ENCODE measurements at places on chromosomes 12 and 14.
A peak's percentile ranks its signal among the peaks of the same experiment; 100 is the strongest.

GRCh38 chr14:31945074-31945613 lies 132.0 kb upstream of the ARHGAP5 start:
- DNase-seq, result peak; percentile 71

DNA sequence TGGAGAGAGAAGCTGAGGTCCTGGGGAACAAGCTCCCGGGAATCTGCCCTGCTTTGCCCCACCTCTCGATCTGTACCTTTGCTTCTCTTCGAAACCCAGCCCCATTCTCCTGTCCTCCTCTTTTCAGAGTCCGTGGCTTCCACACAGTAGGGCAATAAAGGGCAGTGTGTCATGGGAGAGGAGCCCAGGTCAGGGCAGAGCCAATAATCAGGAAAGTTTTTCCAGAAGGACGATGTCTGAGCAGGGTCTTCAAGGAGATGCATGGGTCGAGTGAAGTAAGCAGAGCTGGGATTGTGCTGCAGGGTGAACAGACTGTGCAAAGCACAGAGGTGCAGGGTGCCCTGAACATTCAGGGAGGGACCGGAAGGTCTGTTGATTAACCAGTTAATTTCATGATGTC lies 22.1 kb upstream of the SERPINA4 start:
- no peak for DNase-seq

GRCh38 chr12:115667116-115667515 lies 610.4 kb downstream of the MED13L start:
- no peak for DNase-seq

DNA sequence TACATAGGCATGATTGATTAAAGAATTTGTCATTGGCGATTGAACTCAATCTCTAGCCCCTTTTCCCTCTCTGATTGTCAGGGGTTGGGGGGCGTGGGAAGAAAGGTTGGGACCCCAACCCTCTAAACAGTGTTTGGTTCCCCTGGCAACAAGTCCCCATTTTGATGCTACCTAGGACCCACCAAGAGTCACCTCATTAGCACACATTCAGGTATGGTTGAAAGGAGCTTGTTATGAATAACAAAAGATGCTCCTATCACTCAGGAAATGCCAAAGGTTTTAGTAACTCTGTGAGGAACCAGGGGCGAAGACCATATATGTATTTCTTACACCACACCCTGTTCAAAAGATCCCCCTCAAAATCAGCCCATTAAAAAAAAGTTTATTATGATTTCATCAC lies 14.3 kb downstream of the RNF212B start:
- DNase-seq, result no peak

DNA sequence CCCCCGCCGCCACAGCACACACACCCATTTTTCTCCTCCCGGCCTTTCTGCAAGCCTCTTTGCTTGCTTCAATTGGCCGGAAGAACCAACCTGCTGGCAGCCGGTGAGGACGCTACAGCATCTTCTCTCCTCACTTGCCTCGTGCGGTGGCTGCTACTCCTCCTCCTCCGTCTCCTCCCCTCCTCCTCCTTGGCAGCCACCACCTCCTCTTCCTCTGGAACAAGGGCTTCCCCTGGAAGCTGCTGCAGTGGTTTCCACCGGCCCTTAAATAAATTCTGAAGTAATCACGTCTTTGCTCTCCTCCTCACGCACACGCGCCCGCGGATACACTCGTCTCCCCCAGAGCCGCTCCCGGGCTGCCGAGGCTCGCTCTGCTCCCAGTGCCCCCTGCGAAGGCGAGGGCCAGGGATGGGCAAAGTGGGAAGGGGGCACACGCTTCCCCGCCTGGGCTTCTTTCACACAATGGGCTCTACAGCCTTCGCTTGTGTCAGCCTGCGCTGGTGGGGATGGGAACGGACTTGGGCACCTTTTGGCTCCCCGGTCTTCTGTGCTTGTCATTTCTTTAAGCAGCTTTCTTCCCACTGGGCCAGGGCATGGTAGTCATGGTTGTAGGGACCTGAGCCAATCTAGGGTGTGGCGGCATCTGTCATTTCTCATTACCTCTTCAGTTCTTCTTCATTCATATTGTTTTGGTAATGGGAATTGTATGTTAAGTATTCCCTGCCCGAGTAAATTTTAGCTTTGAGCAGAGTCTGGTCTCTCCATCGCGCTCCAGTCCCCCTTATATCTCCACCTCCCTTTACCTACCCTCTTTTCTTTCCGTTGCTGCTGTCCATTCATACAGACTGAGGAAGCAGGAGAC lies at the start of gene PPFIA2:
Gene PPFIA2 (minus strand): TSS at position 161 of the 862 bp plus-strand sequence.
- peak; percentile 61 for DNase-seq

DNA sequence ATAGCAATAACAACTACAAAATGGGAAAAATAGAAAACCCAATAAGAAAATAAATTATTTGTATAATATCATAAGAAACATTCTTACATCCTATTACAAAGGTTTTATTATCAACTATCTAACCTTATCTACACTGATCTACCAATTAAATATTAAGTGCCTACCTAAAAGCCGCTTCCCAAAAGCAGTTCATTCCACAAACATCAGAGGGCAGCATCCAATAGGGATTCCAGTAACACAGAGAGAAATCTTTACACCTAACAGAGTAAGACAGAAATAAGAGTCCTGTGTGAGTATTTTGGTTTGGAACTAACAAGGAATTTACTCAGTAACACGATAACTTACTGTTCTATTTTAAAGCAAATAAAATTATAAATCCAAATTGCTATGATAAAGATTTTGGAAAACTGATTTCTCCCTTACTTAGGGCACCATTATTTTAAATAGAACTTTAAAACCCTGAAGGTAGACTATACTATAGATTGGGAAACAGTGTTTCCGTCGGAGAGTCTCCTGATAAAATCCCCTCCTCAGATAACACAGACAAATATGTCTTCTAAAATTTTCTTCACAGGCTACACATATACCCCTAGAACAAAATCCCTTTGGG lies 15.0 kb downstream of the GXYLT1 start:
- peak; percentile 62 for DNase-seq

- DNase-seq, result no peak
Measured at GRCh38 chr14:71628433-71628832, 303.8 kb upstream of the RGS6 start.

All from activated CD4-positive, alpha-beta T cell treated with anti-CD3 and anti-CD28 coated beads, Interleukin-2, amount 10 ng/mL, durations not matched to agents 24 days and 14 days (primary cell).